ENCODE measurements at places on chromosomes 12 and 14. TPM values are rescaled to one million over a fixed set of nuclear protein-coding genes. Genes with fewer than 3 reads are reported as not detected.

DNA sequence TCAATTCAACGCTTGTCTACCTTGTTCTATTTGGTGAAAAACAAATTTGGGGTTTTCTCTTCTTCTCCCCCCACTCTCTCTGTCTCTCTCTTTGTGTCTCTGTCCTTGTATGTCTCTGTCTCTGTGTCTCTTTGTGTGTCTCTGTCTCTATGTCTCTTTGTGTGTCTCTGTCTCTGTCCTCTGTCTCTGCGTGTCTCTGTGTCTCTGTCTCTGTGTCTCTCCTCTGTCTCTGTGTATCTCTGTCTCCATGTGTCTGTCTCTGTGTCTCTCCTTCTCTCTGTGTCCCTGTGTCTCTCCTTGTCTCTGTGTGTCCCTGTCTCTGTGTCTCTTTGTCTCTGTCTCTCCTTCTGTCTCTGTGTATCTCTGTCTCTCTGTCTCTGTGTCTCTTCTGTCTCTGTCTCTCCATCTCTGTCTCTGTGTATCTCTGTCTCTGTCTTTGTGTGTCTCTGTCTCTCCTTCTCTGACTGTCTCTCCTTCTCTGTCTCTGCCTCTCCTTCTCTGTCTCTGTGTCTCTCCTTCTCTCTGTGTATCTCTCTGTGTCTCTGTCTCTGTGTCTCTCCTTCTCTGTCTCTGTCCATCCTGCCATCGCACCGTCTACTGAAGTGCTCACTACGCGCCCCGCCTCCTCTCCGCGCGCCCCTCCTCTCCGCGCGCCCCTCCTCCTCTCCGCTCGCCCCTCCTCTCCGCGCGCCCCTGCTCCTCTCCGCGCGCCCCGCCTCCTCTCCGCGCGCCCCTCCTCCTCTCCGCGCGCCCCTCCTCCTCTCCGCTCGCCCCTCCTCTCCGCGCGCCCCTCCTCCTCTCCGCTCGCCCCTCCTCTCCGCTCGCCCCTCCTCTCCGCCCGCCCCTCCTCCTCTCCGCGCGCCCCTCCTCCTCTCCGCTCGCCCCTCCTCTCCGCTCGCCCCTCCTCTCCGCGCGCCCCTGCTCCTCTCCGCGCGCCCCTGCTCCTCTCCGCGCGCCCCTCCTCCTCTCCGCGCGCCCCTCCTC is 12.8 kb downstream of the LRCOL1 start:
- no peak for DNase-seq

The C12orf50 gene
- total RNA-seq, result not detected

The SLC22A17 gene
- total RNA-seq, result 351 TPM

- DNase-seq, result no peak
Measured at GRCh38 chr14:26833621-26834176, 235.9 kb upstream of the NOVA1 start.

GRCh38 chr12:123696646-123697045 is 15.5 kb upstream of the ATP6V0A2 start:
- no peak for DNase-seq

GRCh38 chr14:96158735-96159134 is 45.9 kb upstream of the BDKRB2 start:
- DNase-seq, result no peak

DNA sequence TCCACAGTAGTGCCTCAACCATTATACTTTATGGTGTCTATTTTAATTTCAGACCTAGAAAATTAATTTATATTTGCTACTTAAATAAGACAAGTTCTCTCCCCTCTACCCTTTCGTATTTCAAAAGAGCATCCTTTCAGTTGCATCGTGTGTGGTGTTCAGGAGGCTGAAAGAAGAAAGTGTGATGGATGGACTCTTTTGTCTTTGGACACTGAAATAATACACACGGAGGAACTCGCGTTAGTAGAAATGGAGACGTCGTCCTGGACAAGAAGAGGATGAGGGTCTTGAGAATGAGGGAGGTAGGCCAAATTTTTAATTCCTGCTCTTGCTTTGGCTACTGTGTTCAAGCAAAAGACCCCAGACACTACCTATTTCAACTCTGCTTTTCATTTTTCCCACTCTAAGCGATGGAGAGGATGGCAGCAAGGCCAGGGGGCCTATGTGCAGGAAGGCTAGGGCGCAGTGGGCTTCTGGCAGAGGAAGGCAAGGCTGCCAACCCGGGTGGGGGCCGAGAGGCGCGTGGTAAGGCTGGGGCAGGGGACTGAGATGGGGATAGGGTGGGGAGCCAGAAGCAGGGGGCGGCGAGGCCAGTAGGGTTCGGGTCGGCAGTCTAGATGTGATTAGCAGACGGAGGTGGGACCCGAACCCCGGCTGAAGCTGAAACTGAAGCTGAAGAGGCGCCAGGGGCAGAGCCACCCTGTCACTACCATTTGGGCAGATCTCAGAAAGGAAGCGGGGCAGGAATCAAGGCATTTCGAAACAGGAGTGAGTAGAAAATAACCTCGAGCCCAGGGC is 722 bp downstream of the TMED8 start:
- peak; percentile 5 for DNase-seq

Measured in prostate gland (tissue), 2 donors.